ENCODE measurements at places on chromosomes 1 and 21.
A peak's percentile ranks its signal among the peaks of the same experiment; 100 is the strongest.

DNA sequence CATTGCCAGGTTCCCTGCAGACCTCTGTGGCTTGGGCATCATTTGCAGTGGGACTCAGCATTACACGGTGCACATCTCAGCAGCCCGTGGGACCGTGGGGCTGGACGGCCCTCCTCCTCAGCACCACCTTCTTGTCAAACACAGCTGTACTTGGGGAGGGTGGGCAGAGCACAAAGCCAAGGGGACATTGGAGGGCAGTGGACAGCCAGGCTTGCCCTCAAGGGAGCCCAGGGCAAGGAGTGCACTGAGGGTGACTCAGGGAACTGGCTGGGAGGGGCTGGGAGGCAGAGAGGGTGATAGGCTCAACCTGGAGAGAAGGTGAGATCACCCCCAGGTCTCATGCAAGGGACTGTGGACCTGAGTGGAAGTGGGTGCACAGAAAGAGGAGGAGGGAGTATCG, 3.4 kb downstream of the CAPN9 start:
- no peak for DNase-seq

- no peak for DNase-seq
These were observed 69.6 kb upstream of the COL24A1 start for GRCh38 chr1:86226204-86226603.

DNA sequence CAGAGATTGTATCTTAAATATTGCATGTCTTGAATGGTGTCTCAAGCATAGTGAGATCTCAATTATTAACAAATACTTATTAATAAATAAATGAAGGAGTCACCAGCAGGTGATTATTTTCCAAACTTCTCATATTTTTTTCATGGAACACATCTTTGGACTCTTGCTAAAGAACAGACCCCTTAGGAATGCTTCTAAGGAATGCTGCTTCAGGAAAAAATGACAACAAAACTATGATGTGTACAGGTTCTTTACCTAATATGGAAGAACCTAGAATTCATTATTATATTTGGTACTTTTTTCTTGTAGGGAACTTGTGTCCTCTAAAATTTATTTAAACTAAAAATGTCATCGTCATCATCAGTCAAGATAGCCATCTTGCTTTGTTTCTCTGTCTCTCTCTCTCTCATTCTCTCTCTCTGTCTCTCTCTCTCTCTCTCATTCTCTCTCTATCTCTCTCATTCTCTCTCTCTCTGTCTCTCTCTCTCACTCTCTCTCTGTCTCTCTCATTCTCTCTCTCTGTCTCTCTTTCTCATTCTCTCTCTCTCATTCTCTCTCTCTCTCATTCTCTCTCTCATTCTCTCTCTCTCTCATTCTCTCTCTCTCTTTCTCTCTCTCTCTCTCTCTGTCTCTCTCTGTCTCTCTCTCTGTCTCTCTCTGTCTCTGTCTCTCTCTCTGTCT, 63.0 kb upstream of the ETS2 start:
- no peak for DNase-seq

- DNase-seq: no peak
These were observed 171.3 kb upstream of the AJAP1 start for GRCh38 chr1:4483021-4483625.

- peak; percentile 57 for DNase-seq
These were observed at the start of gene GPN2 for GRCh38 chr1:26889551-26890466. Gene GPN2, minus strand, starts transcription at chr1:26890283. Its CDS starts 187 bp downstream, at chr1:26890096.

DNA sequence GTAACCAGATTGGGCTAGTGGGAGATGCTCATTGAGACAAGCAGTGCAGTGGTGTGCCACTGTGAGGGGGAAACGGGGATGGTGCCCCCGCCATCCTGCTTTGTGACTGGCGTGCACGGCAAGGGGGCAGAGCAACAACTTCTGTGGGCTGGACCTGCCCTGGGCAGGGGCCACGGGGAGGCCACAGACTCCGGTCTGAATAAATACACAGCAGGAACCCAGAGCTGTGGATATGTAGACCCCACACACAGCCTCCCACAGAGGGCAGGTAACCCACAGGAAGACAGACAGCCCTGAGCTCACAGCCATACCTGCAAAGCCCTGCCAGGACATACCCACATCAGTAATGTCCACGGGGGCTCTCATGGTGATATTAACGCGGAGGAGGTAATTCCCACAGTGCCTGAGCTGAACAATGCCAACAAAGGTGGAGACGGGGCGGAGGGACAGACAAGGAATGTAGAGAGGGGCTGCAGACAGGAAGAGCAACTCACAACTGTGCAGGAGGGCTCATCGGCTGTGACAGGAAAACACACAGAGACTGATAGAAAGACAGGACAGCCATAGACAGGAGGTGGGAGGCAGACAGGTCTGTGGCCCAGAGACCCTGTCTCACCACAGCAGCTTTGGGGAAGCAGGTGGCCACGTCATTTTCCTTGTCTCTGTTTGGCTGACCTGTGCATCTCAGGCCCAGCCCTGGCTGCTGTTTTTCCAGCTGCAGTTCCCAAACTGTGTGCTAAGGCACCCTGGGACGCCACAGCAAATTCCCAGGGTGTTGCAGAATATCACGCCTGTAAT, 4.9 kb upstream of the WNT3A start:
- DNase-seq: no peak

DNA sequence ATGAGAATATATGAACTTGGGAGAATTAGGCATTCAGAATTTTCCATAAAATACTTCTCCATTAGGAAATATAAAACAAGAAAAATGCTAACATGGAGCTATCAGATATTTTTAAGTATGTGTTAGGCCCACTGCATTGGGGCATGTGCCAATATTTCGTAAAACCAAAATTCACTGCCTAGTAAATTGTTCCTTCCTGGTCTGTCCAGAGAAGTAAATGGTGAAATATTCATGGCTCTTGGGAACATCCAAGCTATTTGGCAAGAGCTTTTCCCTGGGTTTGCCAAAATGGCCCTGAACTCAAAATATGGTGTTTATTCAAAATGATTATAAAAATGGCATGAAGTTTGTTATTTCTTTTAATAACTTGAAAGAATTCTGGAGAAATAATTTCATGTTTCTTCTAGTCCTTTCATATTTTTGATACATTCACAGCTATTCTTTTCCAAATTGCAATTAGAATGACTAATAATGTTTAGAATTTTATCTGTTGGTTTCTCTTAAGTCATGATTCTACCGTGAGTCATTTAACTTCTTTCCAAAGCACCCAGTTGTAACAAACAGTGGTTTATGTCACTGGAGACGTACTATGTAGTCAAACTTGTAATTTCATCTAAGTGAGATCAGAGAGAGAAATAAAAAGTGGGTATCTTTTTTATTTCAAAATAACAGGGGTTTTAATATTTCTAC, 25.7 kb upstream of the SLC19A2 start:
- DNase-seq: no peak
